ENCODE measurements at places on chromosomes 6 and 20. TPM values are rescaled to one million over a fixed set of nuclear protein-coding genes. Genes with fewer than 3 reads are reported as not detected.

The TPBG gene
- 41.9 TPM for total RNA-seq

The TFAP2D gene
- not detected for total RNA-seq

The TMEM244 gene
- total RNA-seq: not detected

The SLC13A3 gene
- total RNA-seq: 2.5 TPM

The C20orf96 gene
- 1.7 TPM for total RNA-seq

The ROMO1 gene
- total RNA-seq: 183 TPM

The TFAP2A gene
- not detected for total RNA-seq

The FERMT1 gene
- 4.9 TPM for total RNA-seq

The PAX1 gene
- total RNA-seq: not detected

The SLC17A3 gene
- not detected for total RNA-seq

The SMLR1 gene
- total RNA-seq: not detected

The LRRC73 gene
- 0.15 TPM for total RNA-seq

The OR2B6 gene
- not detected for total RNA-seq

The PHF20 gene
- 19.7 TPM for total RNA-seq

The NKX2-2 gene
- not detected for total RNA-seq

The F13A1 gene
- total RNA-seq: not detected

The PSMB8 gene
- total RNA-seq: 44.7 TPM

The CST1 gene
- total RNA-seq: not detected
